ENCODE measurements at places on chromosomes 16 and 17.

DNA sequence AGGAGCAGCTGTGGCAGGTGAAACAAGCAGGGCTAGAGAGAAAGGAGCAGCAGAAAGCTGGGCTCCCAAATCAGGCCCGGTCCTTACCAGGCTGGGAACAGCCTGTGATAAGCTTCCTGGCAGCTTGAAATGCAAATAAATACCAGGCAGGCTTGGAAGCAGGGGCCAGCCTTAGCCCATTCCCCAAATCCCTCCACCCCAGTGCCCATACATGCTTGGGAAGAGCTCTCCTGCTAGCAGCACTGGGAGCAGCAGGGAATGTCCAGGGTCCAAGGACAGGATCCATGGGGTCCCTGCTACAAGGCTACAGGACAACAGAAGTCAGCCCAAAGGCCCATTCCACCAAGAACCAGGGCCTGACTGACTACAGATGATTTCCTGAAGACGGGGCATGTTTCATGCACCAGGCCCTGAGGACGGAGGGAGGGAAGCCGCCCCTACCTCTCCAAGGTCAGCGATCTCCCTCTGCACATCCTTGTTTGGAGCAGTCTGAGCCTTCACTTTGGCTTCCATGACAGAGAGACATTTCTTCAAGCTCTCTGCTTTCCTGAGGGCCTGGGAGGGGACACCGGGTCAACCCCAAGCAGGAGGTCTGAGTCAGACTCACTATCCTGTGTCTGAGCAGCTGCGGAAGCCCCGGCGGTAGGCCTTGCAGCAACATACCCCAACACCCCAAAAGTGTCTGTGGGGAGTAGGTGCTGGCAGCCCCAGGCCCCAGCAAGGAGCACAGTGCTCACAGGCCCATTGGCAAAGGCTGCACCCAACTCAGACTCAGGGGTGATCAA, 2.6 kb upstream of the EXOSC6 start:
- no peak for DNase-seq

GRCh38 chr17:10166176-10166935, 32.0 kb downstream of the GAS7 start:
- DNase-seq: no peak

DNA sequence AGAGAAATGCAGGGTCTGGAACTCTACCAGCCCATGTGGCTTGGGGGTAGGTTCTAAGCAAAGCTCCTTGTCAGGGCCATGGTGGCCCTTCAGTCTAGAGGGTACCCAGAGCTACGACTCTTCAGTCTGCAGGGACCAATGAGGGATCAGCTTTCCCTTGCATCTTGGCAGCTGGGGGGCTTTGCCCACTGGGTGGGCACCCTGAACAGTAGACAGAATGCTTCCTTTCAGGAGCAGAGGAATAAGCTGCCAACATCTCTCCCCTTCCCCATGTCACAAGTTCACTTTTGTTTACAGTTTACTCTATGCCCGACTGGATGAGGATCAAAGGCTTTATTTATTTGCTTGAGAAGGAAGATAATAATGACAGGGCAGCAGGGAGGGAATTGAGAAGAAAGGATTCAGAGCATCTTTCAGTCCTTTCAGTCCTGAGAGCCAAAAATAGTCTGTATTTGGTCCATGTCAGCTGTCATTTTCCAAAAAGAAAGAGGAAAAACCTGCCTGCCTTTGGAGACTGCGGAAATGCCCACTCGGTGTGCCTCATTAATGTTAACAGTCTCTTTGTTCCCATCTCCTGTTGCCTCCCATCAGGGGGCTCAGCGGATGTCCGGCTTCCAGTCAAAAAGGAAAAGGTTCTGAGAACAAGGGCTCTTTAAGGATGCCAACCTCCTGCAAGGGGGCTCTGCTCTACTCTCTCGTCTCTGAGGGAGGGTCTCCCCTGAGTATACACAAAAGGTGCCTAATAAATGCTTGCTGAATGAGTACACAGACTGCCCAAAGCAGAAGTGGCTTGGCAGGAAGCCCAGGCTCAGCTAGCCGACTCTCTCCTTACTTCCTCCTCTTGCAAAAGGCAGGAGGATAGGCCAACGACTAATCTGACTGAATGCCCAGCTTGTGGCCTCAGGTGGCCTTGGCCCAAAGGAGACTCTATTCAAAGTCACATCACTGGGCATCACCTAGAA, 17.1 kb downstream of the TRAF4 start:
- no peak for DNase-seq

DNA sequence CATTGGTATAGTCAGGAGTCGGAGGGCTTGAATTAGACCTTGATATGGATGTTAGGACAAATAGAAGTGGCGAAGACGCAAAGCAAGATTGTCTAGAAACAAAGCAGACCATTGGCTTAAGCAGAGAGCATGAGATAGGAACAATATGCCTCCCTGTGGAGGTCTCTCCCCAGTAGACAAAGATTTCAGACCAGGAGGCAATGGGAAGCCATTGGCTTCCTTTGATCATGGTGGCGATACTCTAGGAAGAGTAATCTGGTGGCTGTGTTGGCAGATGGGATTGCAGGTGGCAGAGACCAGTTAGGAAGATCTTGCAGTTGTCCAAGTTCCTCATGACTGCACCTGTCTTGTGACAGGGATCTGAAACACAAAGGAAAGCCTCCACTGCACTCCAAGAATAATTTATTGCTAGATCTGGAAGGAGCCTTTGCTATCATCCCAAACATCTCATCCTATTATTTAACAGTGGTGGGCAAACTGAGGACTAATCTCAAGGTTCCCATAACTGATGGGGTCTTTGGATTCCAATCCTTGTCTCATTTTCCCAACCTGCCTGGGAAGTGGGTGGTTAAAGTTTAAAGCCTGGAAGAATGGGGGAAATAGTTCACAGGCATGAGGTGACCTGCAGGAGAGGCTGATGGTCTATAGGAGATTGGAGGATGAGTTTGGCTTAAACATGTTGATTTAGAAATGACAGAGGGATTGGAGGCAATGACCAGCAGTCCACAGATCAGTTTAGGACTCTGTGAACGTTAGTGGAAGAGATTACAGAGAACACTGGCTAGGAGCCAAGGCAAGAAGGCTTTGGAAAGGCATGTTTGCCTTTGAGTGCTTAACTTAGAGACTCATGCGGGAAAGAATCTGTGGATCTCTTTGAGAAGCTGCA, 37.0 kb downstream of the HLF start:
- DNase-seq: no peak

- DNase-seq: no peak
Observed at GRCh38 chr16:49615576-49615975, 240.3 kb downstream of the ZNF423 start.

DNA sequence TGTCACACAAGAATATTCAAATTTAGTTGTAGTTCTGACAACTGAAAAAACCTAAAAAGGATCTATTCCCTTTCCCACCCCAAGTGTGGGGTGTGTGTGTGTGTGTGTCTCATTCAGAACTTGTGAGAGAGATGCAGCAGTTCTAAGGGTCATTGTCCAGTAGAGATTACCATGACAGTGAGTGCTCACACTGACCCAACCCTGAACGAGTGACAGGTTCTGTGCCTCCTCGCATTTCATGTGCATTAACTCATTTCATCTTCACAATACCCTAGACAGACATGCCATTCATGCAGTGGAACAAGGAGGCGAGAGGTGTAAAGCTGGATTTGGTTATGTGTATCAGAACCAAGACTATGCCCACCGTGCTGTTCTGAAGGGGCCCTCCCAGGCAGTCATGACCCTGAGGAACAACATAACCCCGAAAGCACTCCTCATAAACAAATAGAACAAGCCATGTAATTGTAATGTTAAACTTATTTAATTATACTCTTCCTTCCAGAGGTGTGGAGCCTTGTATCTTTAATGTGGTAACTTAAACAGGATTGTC, 102.1 kb downstream of the CLEC16A start:
- no peak for DNase-seq

DNA sequence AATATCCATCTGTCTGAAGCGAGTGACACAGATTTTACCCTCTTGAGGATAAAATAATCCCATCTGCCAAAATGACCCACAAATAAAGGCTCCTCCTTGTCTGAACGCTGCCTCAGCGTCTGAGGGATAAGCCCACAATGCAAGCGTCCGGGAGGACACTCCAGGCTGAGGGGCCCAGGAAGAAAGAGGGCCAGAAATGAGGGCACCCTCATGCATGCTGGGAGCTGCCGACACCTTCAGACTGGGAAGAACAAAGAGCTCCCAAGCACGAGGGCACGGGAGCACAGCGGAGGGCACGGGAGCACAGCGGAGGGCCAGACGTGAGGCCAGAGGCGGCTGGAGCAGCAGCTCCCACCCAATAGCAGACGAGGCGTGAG, 126.9 kb downstream of the ZNF778 start:
- no peak for DNase-seq

DNA sequence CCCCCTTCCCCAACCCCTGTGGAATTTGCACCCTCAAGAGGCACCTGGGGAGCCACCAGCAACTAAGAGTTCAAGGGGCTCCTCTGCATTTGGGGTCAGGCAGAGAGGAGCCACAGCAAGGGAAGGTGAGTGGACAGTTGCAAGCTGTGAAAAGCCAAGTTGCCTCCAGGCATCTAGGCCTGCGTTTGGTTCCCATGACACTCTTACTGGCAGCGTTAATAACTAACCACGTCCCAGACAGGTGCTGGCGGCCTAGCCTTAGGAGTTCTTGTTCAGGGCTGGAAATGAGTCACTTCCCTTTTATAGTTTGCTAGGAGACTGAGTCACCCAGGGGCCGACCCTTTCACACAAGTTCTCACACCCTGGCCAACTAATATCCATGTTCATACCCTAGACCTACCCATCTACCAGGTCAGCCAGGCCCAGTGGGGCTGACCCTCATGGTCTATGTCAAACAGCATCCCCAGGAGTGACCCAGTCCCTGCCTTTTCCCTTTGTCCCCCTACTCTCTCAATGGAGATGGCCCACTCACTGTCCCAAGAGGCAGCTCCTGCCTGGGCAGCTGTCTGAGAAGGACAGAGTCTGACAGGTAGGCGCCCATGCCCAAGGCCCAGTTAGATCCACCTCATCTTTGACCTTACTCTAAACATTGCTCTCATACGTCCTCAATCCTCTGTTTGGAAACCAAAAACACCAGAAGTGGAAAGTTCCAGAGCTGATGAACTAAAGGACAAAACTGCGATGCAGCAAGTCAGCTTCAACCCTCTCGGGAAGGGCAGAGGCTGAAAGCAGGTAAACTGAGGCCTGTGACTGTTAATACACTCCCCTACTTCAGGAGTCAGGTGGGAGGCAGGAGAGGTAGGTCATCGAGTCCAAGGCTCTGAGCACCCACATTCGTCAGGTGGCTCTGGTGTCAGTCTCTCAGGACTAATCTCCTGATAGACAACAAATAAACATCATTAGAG, 300.6 kb downstream of the SOX9 start:
- DNase-seq: no peak

GRCh38 chr16:30136971-30137605, 14.1 kb upstream of the MAPK3 start:
- no peak for DNase-seq

DNA sequence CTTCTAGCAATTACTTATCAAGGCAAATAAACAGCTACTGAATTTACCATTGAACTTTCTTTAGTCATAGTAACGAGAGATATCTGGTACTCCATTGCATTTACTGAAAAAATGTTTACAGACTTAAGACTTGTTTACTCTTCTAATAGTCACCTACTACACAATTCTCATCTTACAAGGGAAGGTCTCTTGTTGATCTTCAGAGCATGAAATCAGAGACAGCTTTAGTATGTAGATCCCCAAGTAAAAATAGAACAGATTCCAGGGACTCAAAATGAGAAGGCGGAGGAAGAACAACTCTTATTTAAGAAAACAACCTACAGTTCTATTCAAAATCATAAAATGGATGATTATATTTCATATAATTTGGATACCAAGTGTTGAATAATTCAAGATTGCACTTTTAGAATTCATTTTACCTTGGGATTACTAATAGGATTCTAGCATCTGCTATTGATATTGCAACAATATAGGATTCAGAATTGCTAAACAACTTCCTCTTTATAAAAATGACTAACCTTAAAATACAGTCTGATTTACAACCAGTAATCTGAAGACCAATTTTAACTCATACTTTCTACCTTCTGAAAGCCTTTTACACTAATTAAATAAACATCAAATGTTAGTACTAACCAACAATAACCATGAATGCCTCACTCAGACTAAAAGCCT, 20.8 kb downstream of the UBE2G1 start:
- DNase-seq: no peak

DNA sequence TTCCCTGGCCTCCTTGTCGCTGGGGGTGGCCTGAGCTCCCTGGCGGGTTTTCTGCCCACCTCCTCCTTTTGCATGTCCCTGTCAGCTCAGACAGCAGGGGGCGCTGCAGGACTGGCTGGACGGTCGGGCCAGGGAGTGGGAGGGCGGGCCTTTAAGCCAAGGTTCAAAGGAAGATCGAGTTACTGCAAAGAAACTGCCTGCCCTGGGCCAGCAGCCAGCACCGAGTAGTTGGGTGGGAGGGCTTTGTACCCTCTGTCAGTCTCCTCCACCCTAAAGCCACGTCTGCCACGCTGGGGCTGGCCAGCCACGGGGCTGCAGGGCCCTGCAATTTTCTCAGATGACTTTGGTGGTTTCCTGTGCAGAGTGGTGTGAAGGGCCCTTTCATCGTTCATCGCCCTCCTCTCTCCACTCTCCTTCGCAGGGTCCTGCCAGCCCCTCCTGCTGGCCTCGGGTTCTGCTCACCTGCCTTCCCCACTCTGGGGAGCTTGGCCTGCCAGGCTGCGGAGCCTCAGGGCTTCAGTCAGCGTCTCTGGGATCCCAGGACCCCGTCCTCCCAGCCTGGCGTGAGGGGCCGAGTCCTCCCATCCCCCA, 12.3 kb downstream of the GPR142 start:
- peak; percentile 90 for DNase-seq

GRCh38 chr16:65032387-65032786, 89.5 kb downstream of the CDH11 start:
- DNase-seq: no peak

DNA sequence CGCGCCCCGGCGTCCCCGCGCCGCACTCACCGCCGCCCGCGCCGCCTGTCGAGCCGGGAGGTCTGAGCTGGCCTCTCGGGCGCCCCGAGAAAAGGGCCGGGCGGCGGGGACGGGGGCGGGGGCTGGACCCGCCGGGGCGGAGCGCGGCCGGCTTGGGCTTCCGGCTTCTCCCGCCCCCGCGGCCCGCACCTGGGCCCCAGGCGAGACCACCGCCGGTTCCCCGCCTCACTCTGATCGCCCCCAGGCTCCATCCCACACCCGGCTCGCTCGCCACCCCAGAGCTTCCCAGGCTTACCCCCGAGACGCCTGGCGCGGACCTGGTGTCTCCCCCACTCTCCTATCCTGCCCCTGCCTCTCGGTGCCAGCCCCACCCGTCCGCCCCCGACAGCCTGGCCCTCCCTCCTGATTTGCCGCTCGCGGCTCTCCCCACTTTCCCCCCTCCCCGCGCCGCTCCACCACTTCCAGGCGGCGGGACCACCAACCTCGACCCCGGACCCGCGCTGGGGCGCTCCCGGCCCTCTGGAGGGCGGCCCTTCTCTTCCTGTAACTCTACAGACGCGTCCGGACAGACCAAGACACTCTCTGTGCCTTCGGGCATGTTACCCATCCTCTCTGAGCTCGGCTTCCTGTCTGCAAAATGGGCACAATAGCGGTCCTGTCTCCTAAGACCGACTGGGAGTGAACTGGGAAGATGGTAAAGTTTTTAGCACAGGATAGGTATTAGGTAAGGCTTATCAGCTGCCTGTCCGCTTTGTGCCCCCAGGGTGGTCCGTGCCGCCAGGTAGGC, at the start of gene LITAF:
Gene LITAF, minus strand, starts transcription at position 64 of the 787 bp plus-strand sequence. CDS start 30,189 bp downstream, outside the sequence.
- peak; percentile 76 for DNase-seq

GRCh38 chr17:27600471-27600870, 30.5 kb upstream of the LGALS9 start:
- DNase-seq: no peak

- DNase-seq: no peak
Observed at GRCh38 chr17:40264458-40265185, 23.1 kb upstream of the CDC6 start.

Data from right lung (tissue), 10 donors.